Caki2 (cell line): ENCODE measurements at places on chromosomes 1 and 21.

GRCh38 chr1:29505532-29506220 is 269.4 kb downstream of the PTPRU start:
- no peak for DNase-seq

DNA sequence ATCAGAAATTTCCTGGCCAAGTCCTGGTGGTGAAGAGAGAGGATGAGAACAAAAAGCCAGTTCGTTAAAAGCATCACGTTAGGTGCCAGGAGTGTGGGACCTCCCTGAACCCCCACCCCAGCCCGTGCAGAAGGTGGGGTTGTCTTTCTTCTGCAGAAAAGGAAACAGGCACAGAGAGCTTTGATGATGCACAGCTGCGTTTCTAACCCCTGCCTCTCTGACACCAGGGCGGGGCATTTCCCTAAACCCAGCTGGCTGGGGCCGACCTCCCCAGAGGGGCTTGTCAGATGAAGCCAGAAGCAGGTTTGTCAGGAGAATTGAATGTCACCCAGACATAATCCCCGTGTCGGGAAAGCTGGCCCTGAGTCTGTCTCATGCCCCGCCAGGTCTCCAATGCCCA is 189.3 kb upstream of the EDN2 start:
- DNase-seq = no peak

GRCh38 chr1:116515702-116516101 is 55.1 kb downstream of the CD58 start:
- no peak for DNase-seq

- DNase-seq = no peak
Observed at GRCh38 chr1:88509379-88509778, 174.7 kb upstream of the PKN2 start.

- no peak for DNase-seq
Observed at GRCh38 chr1:180136331-180136967, 18.2 kb upstream of the QSOX1 start.

DNA sequence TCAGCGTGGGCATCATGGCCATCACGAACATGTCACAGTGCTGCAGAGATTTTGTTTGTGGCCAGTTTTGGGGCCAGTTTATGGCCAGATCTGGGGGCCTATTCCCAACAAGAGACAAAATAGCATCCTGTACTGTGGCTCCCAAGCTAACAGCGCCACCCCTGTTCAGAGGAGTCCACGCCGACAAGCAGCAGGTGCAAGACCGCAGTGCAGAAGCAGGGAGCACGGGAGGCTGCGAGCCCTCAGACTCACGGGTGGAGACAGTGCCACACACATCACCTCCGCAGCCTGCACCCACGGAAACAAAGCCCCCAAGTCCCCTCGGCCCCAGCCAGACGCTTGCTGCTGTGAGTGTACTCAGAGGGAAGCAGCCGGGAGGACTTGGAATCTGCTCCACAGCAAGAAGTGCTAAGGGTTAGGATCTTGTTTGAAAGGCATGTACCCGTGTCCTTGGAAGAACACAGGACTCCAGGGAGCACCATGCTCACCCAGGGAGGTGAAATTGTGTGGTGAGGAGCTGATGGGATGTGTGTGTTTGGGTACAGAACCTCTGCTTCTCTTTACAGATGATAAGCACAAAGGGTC is 7.1 kb downstream of the TCP10L start:
- no peak for DNase-seq

- DNase-seq = no peak
Observed at GRCh38 chr1:34928699-34929496, 552 bp downstream of the DLGAP3 start.

- peak; percentile 51 for DNase-seq
Observed at GRCh38 chr21:37368541-37369279, 2.1 kb downstream of the DYRK1A start.

DNA sequence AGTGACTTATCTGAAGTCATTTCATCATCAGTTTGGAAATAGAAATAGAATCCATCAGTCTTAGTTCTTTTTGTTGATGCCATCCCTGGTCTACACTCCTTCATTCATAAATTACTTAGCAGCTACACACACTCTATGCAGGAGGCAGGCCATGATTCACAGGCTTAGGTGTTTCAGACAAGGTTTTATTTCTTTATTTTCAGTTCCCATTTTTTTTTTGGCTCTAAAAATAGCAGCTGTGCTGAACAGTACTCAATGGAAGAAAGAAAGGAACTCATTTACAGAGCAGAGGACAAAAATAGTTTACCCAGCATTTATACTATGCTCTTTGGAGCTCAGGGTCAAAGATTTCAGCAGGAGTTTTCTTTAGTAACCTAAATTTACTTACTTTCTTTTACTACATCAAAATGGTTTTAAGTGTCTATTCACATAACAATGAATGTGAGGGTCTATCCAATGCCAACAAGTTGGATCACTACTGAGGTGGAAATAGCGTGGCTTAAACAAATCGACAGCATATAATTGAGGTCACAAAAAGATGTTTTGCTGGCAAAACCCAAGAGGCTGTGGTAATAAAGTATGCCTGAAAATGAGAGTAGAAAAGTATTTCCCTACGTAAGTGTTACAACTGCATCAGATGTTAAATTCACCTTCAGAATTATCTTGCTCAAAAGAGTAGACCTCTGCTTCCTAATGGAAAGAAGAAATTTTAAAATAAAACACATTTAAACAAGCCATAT is 7.7 kb downstream of the KRTAP19-8 start:
- no peak for DNase-seq

DNA sequence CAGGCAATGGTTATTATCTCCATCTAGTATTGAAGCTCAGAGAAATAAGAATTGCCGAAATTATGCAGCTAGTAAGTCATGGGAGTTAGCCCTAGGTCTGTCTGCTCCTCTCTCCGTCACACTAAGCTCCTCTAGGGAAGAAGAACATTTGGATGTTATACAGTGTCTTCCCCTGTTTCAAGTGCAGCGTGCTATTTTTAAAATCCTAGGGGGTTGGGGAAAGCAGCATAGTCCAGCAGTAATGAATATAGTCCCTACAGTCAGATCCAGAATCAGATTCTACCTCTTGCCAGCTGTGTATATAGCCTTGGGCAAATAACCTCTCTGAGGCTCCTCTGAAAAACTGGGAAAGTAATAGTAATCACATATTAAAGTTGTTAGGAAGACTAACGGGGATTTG is 44.5 kb upstream of the OSBPL9 start:
- DNase-seq = no peak

DNA sequence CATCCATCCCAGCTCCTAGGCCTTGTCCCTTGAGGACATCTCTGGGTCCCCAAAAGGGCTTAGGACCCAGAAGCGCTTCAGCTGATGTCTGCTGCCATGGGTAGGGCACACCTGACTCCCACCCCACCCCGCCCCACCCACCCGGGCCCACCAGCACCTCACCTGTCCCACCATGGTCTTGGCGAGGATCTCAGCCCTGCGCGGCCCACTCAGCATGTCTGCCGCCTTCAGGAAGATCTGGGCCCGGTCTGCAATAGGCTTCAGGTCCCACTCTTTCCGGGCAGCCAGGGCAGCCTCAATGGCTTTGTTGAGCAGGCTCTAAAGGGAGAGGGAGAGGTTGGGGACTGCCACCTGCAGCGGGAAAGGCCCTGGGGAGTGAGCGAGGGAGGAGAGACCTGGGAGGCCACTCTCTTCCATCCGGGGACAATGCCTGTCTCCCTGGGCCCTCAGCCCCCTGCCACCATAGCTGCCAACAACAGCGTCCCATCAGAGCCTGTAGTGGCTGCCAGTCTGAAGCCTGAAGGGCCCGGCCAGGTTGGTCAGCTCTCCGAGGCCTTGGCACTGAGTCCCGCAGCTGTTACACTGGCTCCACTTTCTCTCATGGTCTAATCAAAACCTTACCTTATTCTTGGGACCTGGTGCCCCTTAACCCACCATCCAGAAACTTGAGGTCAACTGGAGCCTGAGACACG is 16.9 kb downstream of the ALDH4A1 start:
- DNase-seq = no peak

GRCh38 chr21:41170442-41170841 is 2.5 kb downstream of the BACE2 start:
- peak; percentile 48 for DNase-seq

GRCh38 chr1:111618961-111619634 is 491 bp upstream of the RAP1A start:
- no peak for DNase-seq

GRCh38 chr1:156556354-156556753 is 16.0 kb downstream of the IQGAP3 start:
- DNase-seq = no peak

DNA sequence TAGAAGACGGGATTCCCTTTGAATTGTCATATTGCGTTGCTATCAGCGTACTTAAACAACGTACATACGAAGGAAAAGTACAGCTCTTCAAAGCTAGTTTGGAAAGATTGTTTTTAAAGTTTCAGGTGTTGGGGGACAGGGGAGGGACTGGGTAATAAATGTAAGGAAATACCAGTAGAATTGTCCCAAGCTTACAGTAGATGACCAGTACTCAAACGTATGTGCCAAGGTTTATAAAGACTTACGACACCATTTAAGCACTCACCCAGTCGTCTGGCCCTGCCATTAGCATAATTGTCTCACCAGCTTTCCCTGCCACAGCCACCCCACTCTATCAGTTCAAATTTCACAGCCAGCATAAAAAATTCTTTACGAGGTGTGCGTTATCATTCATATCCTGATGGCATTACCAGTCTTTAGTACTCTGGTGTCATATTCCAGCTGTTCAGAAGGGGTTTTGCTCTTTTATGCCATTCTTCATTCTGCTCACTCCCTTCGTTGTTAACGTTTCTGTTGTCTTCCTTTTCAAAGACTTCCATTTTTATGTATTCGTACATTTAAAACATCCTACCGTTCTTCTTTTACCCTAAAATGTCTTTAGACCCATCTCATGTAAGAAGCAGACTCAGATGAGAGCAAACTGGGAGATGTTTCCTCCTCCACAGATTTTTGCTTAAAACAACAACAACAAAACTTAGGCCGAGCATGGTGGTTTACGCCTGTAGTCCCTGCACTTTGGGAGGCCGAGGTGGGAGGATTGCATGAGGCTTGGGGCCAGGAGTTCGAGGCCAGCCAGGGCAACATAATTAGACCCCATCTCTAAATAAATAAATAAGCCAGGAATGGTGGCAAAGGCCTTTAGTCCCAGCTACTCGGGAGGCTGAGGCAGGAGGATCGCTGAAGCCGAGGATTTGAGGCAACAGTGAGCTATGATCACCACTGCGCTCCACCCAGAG is 1.0 kb upstream of the HP1BP3 start:
- DNase-seq = no peak

DNA sequence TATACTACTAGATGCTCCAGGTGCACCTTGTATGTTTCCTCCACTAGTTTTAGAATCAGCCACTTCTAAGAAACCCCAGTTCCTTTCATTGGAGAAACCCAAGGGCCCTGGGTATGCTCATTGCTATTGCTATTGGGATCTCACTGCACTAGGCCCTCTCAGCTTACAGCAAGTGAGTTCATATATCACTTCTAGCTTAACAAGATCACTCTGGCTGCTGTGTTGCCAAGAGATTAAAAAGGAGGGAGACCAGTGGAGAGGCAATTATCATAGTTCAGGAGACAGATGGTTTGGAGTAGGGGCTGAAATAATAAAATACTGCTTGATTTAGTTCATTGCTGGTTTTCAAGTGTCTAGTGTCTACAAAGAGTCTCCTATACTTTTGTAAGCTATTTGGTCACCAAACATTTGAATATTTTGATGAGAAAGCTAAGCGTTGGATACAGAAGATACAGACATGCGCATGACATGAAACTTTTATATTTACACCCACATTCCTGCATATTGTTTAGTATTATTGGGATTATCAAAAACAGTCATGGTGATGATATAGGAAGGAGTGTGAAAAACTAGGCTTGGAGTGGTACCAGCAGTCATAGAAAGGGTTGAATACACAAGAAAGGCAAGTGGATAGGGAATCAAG is 671.9 kb downstream of the ADGRL2 start:
- DNase-seq = no peak

GRCh38 chr1:44660176-44660575 is 14.1 kb downstream of the TMEM53 start:
- DNase-seq = no peak

DNA sequence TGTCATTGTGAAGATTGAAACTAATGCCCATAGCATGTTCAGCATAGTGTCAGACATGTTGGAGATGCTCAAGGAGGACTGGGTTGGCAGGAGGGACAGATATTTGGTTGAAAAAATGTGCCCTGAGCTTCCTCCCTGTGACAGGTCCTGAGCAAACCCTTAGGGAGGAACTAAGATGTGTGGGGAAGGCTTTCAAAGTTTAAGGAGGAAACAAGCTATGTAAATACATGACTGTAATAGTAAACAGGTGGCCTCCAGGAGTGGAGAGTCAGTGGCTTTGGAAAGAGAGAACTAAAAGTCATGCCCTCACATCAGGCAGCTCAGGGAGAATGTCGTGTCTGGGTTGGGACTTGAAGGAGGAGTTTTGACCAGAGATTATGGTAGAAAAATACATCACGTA is 9.7 kb upstream of the KIRREL1 start:
- DNase-seq = no peak

DNA sequence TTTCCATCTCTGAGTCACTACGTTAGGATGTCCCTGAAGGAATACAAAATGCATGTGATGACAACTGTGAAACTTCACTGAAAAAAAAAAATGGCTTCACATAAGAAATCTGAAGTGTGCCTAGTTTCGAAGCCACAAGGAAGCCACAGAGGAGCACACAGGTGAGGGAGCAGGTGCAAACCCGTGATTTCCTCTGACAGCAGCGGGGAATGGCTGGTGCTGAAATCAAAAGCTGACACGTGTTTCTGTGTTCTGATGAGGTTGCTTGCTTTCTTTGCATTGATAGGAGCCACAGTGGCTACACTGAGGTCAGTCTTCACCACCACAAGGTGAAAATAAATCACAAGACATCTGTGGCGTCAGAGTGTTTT is 105.7 kb upstream of the TLR5 start:
- no peak for DNase-seq

DNA sequence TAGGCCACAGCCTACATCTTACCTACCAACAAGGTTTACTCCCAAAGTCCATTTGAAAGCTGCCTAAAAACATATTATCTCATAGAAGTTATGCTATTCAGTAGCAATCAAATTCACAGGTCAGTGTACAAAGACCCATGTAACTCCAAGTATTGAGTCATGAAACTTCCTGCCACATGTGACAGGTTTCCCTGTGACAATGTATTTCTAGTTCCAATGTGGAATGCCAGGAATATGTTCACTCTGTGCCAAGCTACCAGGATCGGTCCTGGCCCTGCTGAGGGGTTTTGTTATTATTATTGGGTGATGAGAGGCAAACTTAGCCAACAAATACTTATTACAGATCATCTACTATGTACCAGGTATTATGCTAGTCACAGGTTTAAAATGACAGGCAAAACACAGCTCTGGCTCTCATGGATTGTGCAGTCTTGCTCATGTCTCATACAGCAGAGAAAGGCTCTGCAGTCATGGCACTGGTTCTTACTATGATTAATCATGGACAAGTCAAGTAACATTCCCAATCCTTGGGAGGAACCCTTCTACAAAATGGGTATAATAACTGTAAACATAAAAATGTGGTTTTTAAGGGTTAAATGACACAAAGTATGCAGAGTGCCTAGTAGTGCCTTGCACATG is 22.5 kb downstream of the DPH5 start:
- DNase-seq = no peak
